CD4-positive, alpha-beta T cell treated with Interferon gamma for 1 hour (primary cell): ENCODE measurements at places on chromosomes 3 and 15.
A peak's percentile ranks its signal among the peaks of the same experiment; 100 is the strongest.

DNA sequence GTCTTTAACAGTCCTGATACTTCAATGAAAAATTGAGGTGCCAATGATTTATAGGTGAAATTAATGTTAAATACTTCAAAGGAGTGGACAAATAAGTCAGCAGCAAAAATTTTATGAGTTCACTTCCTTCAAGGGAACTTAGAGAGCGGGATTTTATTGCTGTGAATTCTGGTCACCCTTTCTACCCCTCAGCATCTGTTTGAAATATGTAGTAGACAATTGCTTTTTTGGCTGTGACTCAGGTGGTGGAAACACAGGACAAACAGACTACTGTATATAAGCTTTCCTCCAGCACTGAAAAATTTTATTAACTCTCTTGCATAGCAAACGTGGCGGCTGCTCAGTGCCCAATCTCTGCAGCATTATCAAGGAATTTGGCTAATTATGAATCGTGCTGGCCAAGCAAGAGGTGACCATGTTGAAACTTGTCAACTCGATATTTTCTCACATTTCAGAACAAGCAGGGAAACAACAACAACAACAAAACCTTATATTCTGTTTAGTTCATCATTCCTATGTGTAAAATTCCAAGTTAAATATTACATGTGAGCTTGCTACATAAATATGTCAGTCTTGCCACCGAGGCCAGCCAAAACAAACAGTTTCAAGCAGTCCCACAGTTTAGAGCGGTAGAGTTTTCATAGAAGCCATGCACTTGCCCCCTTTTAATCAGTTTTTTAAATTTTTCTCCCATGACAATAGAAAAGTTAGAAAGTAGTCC, 420.2 kb downstream of the FOXP1 start:
- DNase-seq = no peak

GRCh38 chr3:121803771-121804320, 31.0 kb downstream of the IQCB1 start:
- DNase-seq = no peak

DNA sequence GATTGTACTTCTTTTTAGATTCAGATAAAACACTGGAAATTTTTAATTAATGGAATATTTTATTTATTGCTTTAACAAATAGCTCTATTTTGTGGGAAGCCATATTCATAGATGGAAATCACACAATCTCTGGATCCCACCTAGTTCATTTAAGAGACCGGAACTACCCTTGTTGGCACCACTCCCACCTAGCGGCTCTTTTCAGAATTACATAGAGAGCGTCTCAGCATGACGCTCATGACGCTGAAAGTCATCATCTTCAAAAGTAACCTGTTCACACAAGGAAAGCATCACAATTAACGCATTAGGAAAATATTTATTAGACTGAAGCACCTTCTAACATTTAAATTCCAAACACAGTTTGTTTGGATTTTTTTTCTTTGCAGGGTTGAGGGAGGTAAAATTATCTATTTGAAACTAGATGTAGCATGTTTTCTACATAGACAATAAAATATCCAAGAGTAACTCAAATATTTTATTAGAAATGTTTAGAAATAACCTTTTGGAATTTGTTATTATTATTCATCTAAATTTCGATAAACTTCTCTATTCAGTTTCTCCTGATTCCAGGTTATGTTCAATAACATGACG, 214.9 kb upstream of the ARRDC4 start:
- no peak for DNase-seq

GRCh38 chr15:101437209-101437608, 52.3 kb downstream of the PCSK6 start:
- no peak for DNase-seq

- no peak for DNase-seq
These were observed 213.9 kb upstream of the PFN2 start for GRCh38 chr3:150184426-150185071.

DNA sequence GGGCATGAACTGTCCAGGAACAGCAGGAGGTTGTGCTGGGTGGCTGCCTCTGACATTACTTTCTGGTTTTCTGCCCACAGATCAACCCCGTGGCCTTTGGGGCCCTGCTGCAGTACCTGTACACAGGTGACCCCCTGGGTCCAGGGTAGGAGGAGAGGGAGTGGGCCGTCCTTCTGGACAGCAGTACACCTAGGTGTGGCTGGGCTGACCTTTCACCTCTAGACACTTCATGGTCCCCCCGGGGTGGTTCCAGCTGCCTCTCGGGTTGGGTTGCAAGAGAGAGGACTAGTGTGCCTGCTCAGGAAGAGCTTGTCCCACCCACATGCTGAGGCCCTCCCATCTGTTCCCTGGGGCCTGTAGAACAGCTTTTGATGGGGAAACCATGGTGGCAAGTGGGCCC, 3.7 kb downstream of the ABTB1 start:
- DNase-seq = no peak

DNA sequence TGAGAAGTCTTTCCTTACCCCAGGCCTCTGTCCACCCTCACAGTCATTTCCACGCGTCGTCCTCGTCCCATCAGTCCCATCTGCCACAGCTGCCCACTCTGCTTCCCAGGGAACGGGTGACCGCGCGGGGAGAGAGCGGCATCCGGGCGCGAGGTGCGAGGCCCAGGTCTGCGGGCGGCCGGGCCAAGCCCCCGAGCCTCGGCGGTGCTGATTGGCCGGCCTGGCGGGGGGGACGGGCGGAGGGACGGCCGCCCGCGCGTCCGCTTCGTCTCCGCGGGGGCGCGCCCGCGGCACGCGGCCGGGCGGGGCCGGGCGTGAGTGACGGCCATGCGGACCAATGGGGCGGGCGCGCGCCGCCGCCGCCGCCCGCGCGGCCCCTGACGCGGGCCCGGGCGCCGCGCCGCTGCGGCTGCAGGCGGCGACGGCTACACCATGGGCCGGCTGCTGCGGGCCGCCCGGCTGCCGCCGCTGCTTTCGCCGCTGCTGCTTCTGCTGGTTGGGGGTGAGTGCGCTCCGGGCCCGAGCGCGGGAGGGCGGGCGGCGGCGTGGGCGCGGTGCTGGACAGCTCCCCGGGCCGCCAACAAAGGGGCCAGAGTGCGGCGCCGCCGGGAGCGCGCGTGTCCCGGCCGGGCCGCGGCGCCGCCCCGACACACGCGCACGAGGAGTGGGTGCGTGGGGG, at the start of gene PODXL2:
Gene PODXL2 (plus strand): TSS at position 398 of the 679 bp plus-strand sequence. CDS start 35 bp downstream, at position 433.
- peak; percentile 24 for DNase-seq

DNA sequence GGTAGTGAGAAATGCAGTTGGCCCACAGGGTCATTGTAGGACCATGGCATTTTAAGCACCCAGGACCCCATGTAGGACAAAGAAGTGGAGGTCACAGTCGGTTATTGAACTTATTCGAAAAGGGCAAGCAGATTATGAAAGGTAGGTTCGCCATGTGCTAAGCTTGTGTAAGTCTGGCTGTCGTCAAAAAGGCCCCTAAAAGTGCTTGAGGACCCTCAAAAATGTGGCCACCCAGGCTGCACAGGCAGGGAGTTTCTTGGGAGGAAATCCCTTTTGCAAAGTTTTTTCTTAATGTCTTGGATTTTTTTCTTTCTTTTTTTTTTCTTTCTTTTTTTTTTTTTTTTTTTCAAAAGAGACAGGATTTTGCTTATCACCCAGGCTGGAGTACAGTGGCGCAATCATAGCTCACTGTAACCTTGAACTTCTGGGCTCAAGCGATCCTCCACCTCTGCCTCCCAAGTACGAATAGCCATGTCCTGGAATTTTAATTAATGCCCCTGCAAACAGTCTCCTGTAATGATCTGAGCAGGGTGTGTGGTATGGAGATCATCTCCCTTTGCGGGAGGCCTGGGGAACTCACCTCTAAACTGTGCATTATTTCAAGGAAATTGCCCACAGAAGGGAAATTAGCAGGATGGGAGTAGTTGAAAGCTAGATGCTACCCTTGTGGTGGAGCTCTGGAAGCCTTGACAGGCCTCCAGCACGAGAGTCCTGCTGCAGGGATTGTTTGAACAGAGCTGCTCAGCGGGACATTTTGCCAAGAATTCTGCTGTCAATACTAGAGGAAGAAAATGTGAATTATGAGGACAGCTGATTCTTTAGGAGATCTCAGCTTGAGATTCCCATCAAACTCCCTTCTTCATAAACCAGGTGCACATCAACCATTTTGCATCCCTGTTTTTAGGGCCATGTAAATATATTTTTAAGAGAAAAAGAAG, 28.4 kb downstream of the THSD4 start:
- no peak for DNase-seq

DNA sequence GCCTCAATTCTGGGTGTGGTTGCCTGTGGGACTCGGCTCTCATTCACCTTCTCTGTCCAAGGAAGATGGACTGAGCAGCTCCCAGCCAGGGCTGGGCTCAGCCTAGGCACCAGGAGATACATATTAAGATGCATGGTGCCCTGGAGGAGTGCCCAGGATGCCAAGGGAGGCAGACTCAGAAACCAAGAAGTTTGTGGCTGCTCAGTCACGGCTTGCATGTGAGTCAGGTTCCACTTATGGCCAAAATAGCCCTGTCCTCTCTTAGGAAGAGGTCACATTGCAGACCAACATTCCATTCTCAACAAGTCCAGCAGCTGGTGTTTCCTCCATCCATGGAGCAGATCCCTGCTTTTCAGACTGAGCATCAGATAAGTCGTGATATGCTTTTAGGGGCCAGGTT, 21.8 kb downstream of the CDCP1 start:
- DNase-seq = no peak

GRCh38 chr15:68933001-68933400, 2.7 kb downstream of the SPESP1 start:
- no peak for DNase-seq

DNA sequence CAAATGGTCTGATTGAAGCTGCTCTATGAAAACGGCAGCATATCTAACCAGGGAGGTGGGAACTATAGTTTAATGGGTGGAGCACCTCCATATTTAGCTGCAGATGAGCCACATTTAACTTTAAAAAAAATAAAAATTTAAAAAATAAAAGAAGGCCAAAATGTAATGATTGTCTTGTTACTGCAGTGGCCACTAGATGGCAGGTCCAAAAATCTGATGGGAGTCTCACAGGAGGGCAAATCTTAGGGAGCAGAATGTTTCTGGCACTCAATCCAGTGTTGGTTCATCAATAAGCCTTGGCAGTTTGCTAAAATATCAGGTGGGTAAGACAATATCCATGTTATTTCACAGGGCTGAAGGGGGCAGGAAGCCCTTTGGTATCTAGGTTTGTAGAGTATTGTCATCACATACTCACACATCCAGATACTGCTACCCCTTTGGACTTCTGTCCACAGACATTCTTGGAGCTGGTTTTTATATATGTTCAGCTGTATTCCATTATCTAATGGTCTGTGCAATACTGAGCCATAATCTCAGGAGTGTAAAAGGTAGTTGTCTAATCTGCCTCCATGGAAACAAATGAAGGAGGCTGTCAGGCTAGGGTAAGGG, 233.3 kb downstream of the TIGIT start:
- DNase-seq = no peak

GRCh38 chr3:122892118-122892960, 97.5 kb downstream of the SLC49A4 start:
- no peak for DNase-seq

GRCh38 chr15:48845123-48845522, 32.8 kb upstream of the EID1 start:
- no peak for DNase-seq

- DNase-seq = no peak
These were observed 41.6 kb downstream of the NANOGP8 start for GRCh38 chr15:35043373-35044095.

- DNase-seq = no peak
These were observed 112.2 kb downstream of the RARB start for GRCh38 chr3:25540273-25540672.

DNA sequence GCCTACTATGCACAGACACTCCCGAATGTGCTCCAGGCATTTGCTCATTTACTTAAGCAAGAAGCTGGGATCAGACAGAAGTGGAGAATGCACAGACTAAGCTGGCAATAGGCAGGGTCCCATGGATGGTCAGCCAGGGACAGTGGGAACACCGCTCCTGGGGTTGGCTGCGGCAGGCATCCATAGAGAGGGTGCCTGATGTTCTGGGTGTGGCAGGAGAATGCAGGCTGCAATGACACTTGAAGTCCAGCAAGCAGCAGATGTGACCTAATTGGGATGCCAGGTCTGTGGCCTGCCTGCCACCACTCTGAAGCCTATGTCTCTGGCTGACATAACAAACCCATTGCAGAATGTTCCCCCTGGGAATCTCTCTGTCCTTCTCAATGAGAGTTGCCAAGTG, 40.2 kb upstream of the SLC6A11 start:
- DNase-seq = no peak

DNA sequence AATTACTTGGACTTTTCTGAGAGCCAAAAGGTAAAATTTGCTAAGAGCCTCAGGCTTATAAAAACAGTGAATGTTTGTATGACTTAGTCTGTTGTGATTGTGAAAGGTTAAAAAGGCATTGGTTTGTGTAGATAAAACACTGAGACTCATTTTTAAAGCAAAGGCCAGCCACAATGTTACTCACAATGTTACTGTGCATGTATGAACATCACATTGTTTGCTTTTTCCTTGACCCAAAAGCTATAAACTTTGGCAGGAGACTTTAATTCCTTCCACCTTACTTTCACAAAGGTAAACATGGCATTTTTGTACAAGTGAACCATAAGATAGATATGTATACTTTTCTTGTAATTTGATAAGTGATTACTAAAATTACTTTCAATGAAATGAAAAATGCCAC, 70.5 kb downstream of the NPAP1 start:
- DNase-seq = no peak

DNA sequence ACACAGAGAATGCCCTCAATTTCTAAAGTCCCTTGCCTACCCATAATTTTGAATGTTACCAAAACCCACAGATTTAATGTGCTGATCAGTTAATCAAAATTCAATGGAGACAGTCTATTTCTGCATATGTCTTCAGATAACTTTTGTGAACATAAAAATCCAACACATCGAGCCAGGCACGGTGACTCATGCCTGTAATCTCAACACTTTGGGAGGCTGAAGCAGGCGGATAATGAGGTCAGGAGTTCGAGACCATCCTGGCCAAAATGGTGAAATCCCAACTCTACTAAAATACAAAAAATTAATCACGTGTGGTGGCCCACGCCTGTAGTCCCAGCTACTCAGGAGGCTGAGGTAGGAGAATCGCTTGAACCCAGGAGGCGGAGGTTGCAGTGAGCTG, 49.3 kb downstream of the PEAK1 start:
- DNase-seq = no peak

DNA sequence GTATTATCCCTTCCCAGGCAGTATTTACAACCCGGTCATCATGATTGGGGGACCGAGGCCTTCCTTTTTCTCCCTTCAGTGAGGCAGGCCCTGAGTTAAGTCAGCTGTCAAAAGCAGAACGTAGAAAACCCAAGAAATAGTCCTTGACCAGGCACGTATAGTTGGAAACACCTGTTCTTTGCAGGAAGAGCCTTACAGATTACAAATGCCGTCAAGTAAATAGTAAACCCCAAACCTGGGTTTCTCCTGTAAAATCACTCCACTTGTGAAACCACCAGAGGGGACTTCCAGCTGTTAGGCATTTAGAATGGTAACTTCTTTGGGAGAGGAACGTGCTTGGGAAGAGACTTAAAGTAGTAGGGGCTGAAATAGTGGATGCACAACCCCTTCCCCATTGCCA, 1.0 kb upstream of the BTBD1 start:
- DNase-seq = no peak

GRCh38 chr15:31393444-31394091, 66.9 kb downstream of the KLF13 start:
- DNase-seq = no peak
